Upper lobe of right lung (tissue), 1 donor: ENCODE measurements at places on chromosomes 13 and 19. TPM values are rescaled to one million over a fixed set of nuclear protein-coding genes. Genes with fewer than 3 reads are reported as not detected.

DNA sequence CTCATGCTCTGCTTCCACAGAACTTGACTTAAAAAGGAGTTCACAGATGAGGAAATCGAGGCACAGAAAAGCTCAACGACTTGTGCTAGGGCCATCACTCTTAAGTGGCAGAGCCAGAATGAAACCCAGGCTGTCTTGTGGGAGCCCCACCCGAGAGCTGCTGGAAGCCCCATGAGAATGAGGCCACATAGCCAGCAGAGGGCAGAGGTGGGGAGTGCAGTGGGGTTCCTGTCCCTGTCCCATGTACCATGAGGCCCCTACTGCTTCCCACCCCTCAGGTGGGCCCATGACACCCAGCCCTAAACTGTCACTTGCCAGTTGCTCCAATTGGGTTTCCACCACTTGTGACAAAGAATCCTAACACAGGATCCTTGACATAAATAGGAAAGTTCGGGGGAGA, 175.9 kb downstream of the IRS2 start:
- no peaks in the 10 kb centered on the region for H3K27me3 ChIP-seq
- no peak overlapping the region for H3K27ac ChIP-seq
- no peak overlapping the region for H3K4me3 ChIP-seq
- H3K36me3 ChIP-seq = no peaks in the 10 kb centered on the region

DNA sequence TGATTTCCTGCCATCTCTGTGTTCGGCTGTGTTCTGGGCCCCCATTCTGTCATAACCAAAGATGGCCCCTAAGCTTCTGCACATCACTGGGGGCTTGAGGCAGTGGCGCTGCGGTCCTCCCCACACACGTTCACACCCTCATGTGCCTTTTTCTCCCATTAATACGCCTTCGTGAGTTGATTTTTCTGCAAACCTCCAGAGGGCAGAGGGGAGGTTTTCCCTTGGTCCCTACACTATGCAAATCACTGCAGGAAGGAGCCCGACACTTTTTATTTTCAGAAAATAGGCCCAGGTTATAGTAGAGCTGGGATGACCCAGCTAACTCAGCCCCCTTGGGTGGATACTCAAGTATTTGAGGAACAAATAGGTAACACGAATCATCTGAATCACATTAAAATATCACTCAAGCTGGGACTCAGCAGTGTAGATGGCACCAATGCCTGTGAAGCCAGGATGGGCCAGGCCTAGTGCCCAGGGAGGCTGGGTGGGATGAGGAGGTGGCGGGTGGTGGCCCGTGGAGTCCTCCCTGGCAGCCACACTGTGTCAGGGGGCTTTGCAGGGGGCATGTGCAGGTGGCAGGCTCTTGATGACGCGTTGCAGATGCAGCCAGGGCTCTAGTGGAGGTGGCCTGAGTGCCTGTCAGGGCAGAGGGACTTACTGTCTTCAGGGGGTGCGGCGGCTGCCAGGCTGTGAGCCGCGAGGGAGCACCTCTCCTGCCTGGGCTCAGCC, 234.3 kb downstream of the TEX29 start:
- H3K4me3 ChIP-seq = no peak overlapping the region
- peaks cover 4% of the 10 kb centered on the region for H3K27me3 ChIP-seq
- H3K27ac ChIP-seq = no peak overlapping the region
- no peaks in the 10 kb centered on the region for H3K36me3 ChIP-seq
- no peaks in the 10 kb centered on the region for H3K4me1 ChIP-seq

DNA sequence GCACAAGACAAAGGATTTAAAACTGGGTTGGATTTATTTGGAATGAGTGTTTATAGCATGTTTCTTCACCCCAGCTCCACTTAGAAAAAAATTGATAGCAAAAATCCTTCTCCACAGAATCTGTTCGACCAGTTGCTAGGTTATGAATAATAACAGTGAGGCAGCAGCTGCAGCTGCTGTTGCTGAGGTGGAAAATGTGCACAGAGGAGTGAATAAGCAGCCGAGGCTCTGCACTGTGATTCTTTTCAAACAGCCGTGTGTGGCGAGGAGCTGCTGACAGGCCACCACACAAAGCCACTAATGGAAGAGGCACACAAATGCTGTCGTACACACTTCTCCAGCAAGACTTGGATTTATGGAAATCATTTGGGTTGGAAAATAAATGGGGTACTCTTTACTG, 6.4 kb upstream of the RASL11A start:
- H3K36me3 ChIP-seq = peaks cover 2% of the 10 kb centered on the region
- H3K4me3 ChIP-seq = no peak overlapping the region
- H3K27me3 ChIP-seq = no peaks in the 10 kb centered on the region
- no peak for DNase-seq
- H3K4me1 ChIP-seq = peaks cover 32% of the 10 kb centered on the region

DNA sequence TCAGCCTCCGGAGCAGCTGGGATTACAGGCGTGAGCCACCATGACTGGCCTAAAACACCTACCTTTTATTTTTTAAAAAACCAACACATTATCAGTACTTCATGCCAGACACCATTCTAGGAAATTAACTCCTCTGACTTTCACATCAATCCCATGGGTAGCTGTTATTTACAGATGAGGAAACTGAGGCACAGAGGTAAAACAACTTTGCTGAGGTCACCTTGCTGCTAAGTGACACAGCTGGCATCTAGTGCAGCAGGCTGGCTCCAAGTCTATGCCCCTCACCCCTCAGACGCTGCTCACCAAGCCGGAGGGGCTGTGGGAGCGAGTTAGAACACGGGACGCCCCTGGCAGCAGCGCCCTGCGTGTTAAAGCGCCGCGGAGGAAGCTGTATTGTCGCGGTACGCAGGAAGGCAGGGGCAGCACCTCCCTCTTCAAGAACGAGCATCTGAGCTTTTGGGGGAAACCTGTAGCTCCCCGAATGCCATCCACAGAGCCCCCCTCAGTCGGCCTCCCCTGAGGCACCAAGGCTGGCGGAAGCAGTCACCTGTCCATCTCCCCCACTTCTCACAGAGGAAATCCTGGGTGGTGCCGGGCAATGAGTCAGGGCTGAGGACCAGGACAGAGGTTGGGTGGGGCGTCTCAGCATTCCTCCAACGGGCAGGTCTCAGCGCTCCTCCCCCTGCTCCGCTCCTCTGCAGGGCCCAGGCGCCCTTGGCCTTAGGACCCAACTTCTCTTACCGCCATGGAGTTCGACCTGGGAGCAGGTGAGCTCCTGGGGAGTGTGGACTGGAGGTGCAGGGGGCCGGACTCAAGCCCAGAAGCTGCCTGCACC, at the start of gene C19orf33:
Gene C19orf33, plus strand, starts transcription at position 735 of the 835 bp plus-strand sequence. Its CDS starts 11 bp downstream, at position 746.
- H3K27me3 ChIP-seq = no peaks in the 10 kb centered on the region
- DNase-seq = peak; percentile 88

DNA sequence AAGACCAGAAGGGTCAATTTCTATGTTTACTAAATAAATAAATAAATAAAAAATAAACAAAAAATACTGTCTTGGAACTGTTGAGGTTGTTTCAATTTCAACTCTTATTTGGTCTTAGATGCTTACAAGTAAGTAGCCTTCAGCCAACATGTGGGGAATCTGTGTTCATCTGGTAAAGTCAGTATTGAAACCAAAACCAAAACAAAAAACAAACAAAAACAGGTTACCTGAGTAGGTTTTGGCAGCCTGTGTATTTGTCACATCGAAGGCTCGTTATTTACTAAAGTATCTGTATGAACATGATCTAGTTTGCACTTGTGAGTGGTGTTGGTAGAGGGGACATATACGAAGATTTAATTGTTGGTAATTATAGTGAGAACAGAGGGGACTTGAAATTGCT, 471.5 kb downstream of the SLITRK5 start:
- H3K4me3 ChIP-seq = no peak overlapping the region
- DNase-seq = no peak
- H3K36me3 ChIP-seq = no peaks in the 10 kb centered on the region
- H3K27ac ChIP-seq = no peak overlapping the region

DNA sequence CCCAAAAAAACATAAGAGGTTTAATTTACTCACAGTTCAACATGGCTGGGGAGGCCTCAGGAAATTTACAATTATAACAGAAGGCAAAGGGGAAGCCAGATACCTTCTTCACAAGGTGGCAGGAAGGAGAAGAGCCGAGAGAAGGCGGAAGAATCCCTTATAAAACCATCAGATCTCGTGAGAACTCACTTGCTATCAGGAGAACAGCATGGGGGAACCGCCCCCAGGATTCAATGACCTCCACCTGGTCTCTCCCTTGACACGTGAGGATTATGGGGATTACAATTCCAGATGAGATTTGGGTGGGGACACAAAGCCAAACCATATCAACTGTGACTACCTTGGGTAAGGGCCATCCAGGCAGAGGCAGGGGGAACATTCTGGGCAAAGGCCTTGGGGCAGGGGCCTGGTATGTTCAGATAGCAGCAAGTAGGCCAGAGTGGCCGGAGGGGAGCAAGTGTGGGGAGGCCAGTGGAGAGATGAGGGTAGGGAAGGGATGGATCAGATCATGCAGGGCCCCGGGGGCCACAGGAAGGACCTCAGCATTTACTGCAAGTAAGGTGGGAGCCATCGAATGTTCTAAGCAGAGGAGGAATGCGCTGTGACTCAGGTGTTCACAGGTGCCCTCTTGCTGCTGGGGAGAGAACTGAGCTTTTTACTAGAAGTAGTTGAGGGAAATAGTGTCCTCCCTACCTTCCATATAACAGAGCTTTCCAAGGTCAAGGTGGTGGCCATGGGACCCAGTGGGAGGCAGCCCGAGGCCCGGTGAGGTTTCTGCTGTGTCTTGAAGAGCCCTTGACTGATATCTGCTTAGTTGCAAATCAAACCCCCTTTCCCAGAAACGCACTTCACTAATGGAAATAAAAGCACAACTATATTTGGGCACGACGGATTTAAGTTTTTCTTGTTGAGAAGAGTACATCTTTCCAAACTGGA, 18.0 kb downstream of the RAB3D start:
- no peak for DNase-seq
- peaks cover 40% of the 10 kb centered on the region for H3K4me1 ChIP-seq
- H3K4me3 ChIP-seq = no peak overlapping the region
- peaks cover 10% of the 10 kb centered on the region for H3K36me3 ChIP-seq
- no peaks in the 10 kb centered on the region for H3K27me3 ChIP-seq

- H3K4me3 ChIP-seq = peak overlapping the region; percentile 46
- H3K27me3 ChIP-seq = no peaks in the 10 kb centered on the region
- peak overlapping the region; percentile 71 for H3K27ac ChIP-seq
Observed at GRCh38 chr13:30690282-30691188, 44.8 kb upstream of the ALOX5AP start.

DNA sequence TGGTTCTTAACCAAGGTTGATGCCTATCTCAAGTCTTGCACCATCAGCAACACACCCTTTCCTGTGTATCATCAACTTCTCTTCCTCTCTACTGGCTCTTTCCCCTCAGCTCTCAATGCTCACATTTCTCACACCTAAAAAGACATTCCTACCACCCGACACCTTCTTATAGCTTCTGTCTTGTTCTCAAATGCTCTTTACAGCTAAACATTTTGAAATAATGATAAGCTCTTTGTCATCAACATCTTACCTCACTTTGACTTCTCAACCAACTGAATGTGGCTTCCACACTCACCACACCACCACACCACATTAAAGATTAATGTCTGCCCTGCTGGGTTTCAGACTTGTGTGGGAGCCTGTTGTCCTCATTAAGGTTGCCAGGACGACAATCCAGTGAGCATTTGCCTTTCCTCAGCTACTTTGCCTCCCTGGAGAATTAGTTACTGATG, 67.8 kb downstream of the RXFP2 start:
- H3K27ac ChIP-seq = no peak overlapping the region
- H3K4me3 ChIP-seq = no peak overlapping the region
- H3K36me3 ChIP-seq = no peaks in the 10 kb centered on the region
- no peak for DNase-seq
- H3K4me1 ChIP-seq = no peaks in the 10 kb centered on the region
- H3K27me3 ChIP-seq = no peaks in the 10 kb centered on the region

DNA sequence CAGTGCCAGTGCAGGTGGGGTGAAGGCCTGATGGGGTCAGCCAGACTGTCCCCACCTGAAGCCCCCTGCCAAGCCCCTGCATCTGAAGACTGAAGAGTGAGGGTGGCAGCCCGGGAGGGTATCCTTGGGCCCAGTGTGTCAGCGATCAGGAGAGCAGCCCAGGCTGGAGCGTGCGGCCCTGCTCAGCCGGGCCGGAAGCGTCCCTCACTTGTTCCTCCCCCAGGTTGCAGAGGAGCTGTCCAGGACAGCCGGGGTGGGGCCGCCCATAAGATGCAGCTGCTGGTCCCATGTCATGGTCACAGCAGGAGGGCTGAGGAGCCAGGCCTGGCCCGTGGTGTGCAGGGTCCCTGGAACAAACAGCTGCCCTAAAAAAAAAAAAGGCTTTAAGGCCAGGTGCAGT, 55.4 kb downstream of the KDM4B start:
- no peaks in the 10 kb centered on the region for H3K27me3 ChIP-seq
- no peak overlapping the region for H3K4me3 ChIP-seq
- no peak for DNase-seq
- no peaks in the 10 kb centered on the region for H3K4me1 ChIP-seq
- H3K36me3 ChIP-seq = no peaks in the 10 kb centered on the region

ZNF91 gene
- 49.7 TPM for total RNA-seq

DNA sequence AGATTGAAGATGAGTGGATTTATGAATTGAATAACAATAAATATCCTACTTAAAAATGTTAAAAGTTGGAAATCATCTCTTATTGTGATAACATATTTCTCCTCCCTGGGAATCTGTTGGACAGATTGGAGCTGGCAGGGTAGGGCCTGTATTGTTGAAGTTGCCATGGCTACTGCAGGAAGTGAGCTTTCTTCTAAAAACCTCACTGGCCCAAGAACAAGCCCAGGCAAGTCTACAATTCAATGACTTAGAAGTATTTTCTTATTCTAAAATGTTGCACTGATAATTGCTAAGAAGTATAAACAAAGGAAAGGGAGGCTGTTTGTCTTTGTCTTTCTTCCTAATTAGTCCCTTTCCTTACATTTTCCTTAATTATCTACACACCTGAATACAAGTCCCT, 112.1 kb downstream of the DLEU7 start:
- H3K36me3 ChIP-seq = no peaks in the 10 kb centered on the region
- peak overlapping the region; percentile 64 for H3K27ac ChIP-seq
- no peak for DNase-seq
- H3K4me3 ChIP-seq = no peak overlapping the region
- no peaks in the 10 kb centered on the region for H3K4me1 ChIP-seq

CLIP3 gene
- total RNA-seq = 10.5 TPM

DNA sequence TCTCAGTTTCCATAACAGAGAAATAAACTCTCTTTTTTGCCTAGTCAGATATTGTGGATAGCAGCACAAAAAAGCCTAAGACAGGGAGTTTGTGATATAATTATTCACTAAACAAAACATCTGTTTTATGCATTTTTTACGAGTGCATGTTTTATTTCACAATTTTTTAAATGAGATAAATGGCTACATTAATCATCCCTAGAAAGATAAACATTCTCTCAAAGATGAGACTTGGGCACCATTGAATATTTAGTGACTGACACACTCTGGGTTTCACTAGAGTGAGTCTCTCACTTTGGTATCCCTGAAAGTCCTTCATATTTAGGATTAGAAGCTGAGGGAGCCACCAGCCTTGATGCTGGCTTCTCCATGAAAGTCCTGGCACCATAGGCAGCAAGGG, 74.3 kb upstream of the LRCH1 start:
- DNase-seq = no peak
- H3K4me1 ChIP-seq = no peaks in the 10 kb centered on the region
- no peak overlapping the region for H3K27ac ChIP-seq
- H3K36me3 ChIP-seq = no peaks in the 10 kb centered on the region
- no peaks in the 10 kb centered on the region for H3K27me3 ChIP-seq
- no peak overlapping the region for H3K4me3 ChIP-seq
